ENCODE measurements at places on chromosomes 2 and 18.

- no peak for DNase-seq
Observed at GRCh38 chr2:199997296-199997695, 41.9 kb downstream of the MAIP1 start.

DNA sequence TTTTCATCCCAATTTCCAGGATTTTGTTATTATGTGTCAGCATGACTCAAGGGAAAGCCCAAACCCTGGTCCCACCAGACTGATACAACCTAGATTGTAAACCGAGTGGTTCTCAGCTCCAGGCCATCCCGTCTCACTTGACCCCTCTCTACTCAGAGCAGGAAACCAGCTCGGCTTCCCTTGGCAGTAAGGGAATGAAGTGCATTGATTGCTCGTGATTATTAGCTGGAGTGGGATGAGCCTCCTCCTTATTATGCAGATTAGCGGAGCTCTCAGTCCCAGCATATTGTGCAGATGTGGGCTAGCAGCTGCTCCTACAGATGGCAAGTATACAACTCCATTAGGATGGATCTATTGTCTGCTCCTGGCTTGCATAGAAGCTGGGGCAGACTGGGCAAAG lies 167.6 kb downstream of the LNPK start:
- no peak for DNase-seq

DNA sequence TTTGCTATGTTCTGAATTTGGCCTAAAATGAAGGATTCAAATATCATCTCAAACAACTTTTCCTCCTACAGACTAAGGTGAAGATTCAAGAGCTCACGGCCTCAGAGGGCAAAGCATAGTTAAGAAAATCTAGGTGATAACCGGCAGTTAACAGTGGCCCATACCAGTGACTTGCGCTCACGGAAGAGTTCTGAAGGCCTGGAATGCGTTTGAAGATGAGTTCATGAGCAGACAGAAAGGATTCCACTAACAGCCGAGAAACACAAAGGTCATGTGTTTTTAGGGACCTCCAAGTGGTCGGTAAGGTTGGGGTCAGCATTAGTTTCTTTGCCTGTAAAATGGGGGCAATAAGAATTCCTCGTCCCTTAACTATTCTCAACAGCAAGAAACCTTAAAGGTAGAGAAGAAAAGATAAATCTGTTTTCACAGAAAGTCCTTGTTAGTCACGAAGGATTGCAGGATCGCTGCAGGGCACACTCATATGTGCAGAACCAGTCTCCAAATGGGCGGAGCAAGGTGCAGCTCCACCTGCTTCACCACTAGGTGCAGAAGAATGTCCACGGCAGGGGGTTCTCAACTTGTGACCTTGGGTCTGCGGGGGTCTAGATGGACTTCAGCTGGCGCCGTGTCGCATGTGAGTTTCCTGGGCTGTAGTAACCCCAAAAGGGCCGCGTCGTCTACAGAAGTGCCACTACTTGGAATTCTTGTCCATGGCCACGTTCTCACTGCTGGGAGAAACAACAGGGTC lies 708 bp upstream of the RPIA start:
- no peak for DNase-seq

GRCh38 chr2:187477051-187477450 lies 29.0 kb upstream of the CALCRL start:
- DNase-seq: no peak

DNA sequence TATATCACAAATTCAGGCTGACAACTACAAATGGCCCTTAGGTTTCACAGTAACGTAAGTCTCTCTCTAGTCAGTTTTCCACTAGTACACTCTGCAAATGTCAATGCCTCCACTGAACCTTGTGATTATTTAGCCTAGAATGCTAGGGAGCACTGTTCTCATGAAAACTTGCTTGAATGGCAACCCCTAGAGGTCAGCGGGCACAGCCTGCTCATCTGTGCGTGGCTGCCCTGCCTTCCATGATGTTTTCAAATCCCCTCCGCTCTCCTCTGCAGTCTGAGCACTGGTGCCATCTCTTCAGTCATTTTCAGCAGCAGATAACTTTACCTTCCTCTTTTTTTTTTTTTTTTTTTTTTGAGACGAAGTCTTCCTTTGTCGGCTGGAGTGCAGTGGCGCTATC lies 84.1 kb upstream of the GULP1 start:
- no peak for DNase-seq

DNA sequence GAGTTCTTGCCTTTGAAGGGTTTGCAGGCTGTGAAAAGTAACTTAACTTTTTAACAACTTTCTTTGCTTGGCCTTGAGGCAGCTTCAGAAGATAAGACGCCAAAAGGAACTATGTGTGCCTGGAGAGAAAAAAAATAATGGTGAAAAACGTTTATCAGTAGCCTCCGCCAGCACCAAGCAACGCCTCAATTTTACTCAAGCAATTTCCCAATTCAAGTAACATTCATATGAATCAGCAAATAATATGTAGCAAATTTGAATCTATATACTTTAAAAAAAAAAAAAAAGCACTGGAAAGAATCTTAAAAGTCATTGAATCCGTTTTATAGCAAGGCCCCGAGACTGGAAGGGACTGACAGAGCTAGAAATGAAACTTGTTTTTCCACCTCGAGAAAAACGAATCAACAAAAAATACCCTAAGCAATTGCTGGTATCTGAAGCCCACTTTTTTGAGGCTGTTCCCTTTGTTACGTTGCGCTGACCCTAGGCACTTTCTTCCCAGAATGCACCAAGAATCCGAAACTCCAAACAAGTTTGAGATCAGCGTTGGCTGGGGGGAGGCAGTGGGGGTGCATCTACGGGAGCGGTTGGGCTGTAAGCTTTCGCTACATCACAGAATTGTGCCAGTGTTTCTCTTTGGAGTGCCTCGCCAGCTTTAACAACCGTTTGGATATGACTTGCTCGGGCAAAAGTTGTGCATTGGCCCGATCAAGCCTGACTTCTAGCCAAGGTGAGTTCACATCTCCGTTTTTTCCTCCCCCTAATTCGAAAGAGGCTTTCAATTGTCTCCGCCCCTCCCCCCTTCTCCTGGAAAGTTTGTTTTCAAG lies 2.7 kb upstream of the TGIF1 start:
- DNase-seq: peak; percentile 75

- no peak for DNase-seq
Observed at GRCh38 chr2:167140767-167141166, 252.5 kb downstream of the XIRP2 start.

DNA sequence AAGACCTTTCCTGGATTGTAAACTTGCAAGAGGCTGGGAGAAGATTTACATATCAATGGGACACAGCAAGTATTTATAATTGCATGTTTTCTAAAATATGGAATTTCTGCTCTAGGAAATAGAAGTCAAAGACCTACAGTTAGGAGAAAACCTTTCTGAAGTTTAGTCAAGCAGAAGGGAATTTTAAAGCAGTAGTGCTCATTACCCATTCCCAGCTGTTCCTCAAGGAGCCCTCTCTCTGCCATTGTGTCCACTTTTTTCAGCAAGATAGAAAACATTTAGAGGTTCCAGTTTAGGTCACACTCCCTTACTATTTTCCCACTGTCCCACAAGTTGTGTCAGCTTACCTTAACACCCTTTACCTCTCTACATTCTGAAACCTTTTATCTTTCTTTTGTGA lies 584.0 kb upstream of the CHAC2 start:
- no peak for DNase-seq

- no peak for DNase-seq
Observed at GRCh38 chr18:67302043-67302442, 214.5 kb downstream of the DSEL start.

- no peak for DNase-seq
Observed at GRCh38 chr18:63260380-63260754, 59.2 kb downstream of the BCL2 start.

DNA sequence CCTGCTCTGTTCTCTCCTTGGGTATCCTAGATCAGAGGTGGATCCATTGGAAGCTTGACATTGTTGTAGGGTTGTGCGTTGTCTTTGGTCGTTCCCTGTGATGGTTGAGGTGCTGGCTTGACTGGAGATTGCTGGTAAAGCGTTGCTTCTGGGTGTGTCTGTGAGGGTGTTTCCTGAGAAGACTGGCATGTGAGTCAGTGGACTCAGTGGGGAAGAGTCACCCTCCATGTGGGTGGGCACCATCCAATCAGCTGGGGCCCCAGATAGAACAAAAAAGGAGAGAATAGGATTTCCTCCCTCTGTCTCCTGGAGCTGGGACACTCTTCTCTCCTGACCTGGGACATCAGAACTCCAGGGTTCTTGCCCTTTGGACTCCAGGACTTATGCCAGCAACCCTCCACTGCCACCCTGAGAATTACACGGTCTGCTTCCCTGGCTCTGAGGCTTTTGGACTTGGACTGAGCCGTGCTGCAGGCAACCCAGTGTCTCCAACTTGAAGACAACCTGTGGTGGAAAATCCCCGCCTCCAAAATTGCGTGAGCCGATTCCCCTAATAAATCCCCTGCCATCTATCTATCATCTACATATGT lies 14.8 kb upstream of the REEP1 start:
- no peak for DNase-seq

GRCh38 chr2:42513252-42513918 lies 19.6 kb upstream of the KCNG3 start:
- DNase-seq: peak; percentile 60

DNA sequence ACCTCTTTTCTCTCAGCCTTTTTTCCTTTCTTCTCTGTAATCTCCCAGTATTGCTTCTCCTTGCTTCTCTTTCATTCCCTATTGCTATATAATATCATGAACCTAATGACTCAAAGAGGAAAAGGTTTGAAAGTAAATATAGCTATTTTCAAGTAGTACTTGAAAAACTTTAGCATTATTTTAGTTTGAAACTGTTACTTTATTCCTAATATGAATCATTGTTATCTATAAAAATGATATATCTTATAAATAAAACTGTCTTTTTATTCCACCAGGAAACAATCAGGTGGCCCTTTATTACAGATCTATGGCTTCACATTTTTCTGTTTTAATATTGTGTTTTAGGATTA lies 311 bp upstream of the SCN1A start:
- no peak for DNase-seq

DNA sequence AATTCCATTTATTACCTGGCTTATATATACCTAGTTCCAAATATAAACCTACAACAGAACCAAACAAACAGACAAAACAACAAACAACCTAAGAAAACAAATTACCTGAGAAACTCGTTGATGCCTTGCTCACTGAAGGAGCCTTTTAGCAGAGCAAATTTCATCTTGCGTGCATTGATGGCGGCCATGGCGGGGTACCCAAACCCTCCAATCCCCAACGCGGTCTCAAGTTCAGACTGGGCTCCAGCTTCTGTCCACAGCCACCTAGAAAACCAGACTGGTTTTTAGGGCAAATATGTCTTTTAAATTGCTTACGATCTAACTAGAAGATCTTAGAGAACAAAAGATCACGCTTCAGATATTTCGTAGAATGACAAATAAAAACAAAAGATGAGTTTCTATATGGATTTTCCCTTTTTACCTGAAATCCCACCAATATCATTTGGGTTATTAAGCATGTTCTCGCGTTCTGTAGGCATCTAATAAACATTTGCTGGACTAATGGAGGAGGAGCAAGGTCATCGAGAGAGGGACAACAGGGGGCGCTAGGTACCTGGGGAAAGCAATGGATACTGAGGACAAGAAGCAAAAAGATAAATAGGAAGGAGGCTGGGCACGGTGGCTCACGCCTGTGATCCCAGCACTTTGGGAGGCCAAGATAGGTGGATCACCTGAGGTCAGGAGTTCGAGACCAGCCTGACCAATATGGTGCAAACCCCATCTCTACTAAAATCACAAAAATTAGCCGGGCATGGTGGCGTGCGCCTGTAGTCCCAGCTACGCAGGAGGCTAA lies 25.2 kb downstream of the PDIA6 start:
- DNase-seq: peak; percentile 60

GRCh38 chr2:200471324-200471848 lies 38.5 kb downstream of the KCTD18 start:
- peak; percentile 39 for DNase-seq

GRCh38 chr18:58639751-58640427 lies 11.0 kb upstream of the ALPK2 start:
- no peak for DNase-seq

GRCh38 chr2:234139755-234140154 lies 89.3 kb downstream of the SPP2 start:
- DNase-seq: no peak
